ENCODE measurements at places on chromosomes 16 and 17.

- no peak for DNase-seq
Measured at GRCh38 chr16:69366431-69366830, 14.8 kb upstream of the TMED6 start.

DNA sequence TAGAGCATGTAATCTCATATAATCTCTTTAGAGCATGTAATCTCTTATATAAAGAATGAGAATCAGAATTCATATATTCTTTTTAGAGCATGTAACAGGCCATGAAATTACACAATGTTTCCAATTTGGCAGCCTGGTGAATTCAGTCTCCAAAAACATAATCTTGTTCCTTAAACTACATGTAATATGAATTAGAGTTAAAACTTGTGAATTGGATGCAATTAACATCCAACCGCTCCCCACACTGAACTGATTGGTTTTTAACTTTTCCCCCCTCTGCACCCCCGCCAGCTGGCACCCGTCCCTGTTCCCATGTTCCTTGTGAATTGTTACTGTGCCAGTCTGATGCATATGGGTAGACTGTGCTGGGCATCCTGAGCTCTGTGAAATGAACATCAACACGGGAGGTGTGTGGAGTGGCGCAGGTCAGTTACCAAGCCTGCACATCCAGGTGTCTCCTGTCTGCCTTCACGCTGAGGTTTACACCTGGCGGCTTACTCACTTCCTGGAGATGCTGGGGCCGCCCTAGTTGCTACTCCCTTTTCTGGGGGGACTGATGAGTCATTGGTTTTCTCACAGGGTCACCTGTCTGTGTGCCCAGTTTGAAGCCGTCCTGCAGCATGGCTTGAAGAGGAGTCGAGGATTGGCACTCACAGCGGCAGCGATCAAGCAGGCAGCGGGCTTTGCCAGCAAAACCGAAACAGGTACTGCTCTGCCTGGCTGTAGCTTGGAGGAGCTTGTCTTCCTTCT is 50.4 kb downstream of the SNX29 start:
- DNase-seq = no peak

DNA sequence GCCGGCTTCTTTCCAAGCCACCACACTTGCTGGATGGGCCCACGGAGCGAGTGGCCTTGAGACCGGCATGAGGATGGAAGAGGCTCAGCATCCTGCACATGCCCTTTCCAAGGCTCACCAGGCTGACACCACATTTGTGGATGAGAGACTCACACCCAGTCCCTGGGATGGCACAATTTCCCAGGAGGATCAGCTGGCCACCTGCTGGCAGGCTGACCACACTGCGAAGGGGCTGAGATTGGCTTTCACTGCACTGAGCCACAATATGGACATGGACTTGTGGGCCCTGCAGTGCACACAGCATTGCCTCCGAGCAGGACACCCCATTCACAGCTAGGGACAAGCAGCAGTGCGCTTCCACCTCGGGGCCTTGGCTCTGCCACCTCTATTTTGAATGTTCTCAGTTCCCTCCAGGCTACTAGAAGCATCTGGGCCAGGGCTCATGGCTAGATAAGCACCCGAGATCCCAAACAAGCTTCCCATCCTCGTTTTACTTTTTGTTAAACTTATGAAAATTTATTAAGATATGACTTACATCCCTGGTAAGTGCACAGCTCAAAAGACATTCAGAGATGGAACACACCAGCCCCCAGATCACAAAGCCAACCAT is 25.3 kb upstream of the KSR1 start:
- DNase-seq = peak; percentile 16

DNA sequence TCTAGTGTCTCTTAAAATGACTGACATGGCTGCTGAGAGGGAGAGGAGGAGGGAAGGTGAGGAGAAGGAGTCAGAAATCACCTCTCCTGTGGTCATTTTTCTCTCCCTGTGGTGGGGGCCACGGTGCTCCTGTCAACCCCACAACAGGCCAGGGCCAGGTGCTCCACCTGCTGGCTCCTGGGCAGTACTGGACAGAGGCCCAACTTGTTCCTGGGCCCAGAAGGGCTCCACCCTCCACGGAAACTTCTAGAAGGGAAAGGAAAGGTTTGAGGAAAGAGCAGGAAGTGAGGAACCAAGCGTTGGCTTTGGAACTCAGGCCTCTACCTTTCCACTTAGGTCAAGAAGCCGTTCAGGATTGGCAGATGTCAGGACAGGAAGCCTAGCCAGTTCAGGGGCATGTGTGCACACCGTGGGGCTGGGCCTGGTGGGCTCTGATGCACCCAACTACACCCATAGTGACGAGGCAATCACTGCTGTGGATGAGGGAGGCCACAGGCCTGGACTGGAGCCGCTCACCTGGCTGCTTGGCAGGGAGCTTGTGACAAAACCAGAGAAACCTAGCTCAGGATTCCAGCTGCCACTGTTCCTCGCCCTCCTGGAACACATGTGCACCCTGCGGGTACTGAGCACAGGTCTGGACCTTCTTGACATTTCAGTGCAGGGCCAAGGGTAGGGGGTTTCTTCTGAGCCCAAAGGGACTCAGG is 36.1 kb downstream of the WNT3 start:
- DNase-seq = no peak

GRCh38 chr17:76357597-76358158 is 4.0 kb upstream of the PRPSAP1 start:
- no peak for DNase-seq

Measured in HFF-Myc (cell line).